ENCODE measurements at places on chromosomes 12 and 14.

DNA sequence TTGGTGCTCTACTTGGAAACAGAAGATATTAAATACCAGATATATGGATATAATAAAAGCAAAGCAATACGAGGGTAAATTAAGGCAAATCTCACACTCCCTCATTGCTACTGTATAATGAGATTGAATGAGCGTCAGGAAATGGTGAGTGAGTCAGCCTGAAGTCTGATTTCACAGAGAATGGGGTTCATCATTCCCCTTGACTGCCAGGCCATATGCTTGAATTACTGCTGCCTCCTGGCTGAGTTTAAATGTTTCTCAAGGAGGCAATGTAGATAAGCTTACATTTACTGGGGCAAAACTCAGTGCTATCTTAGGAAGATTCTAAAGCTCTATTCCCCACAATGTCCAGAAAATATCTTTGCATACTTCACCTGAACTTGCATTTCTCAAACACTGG, 380.2 kb downstream of the TMEM132D start:
- no peak for DNase-seq

DNA sequence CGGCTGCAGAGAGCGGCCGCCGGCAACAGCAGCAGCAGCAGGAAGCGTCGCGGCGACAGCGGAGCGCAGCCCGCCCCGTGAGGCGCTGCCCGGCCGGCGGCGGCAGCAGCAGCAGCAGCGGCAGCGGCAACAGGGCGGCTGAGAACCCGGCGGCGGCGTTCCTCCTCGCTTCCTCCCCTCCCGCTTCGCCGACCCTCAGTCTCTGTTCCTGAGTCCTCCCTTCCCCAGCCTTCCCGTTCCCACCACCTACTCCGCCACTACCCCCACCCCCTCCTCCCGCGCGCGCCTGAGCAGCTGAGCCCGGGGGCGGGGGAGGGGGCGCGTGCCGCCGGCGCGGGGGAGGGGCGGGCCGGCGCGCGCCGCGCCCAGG, 310 bp downstream of the BICDL1 start:
- DNase-seq: no peak

GRCh38 chr12:132566516-132567131, 43.8 kb downstream of the LRCOL1 start:
- no peak for DNase-seq

DNA sequence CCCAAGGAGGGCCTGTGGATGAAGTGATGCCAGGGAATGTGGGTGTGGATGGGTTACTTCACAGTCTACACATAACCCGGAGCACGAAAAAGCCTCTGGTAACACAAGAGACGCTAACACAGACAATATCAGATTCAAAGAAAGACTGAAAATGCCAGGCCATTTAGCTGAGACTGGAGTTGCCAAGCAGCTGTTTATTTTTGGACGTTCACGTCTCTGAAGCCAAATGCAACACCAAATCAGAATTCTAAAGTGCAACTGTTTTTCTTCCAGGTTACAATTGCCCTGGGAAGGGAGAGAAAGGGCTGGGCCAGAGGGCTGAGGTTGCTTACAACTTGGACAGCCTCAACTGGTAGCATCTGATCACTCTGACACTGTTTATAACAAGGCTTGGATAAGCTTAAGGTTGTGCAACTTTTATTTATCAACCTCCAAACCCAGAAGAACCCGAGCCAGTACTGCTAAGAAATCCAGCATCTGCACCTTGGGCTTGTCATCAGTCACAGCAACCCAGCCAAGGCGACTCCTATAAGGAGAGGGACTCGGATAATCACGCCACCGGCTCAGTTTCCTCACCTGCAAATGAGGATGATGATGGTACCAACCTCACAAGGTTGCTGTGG, 24.8 kb downstream of the NUAK1 start:
- no peak for DNase-seq

DNA sequence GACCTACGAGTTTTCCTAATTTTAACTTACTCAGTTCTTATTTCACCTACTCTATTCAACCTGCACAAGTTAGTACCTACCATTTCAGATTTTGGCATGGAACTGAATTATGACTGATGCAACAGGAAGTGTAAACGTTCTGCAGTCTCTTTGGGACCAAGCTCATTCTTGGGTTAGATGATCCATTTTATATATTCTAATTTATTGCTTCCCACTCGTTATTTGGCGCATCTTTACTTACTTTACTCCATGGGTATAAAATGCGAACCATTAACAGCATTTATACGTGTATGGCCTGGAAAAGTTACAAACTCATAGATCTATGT, 1.0 kb upstream of the EML1 start:
- DNase-seq: no peak

DNA sequence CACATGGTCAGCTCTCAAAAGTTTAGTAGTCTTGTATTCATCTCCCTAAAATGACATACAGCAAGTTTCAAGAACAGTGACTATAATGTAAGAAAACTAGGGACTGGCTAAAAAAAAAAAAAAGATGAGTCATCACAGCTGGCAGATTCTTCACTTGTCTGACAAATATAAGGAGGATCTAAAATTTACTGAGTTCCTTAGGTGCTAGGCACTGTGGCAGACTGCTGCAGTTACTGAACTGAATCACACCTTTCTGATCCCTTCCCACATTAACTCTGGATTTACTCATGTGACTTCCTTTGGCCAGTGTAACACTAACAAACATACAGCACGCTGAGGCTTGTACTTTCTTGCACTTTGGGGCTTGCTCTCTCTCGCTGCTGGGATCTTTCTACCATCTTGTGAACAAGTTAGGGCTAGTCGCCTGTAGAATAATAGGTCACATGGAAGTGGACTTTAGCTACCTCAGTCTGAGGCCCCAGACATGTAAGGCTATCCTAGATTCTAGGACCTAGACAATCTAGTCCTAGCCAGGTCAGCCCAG, 32.1 kb downstream of the BAZ1A start:
- DNase-seq: no peak

GRCh38 chr12:116800918-116801317, 62.8 kb downstream of the RNFT2 start:
- DNase-seq: no peak

DNA sequence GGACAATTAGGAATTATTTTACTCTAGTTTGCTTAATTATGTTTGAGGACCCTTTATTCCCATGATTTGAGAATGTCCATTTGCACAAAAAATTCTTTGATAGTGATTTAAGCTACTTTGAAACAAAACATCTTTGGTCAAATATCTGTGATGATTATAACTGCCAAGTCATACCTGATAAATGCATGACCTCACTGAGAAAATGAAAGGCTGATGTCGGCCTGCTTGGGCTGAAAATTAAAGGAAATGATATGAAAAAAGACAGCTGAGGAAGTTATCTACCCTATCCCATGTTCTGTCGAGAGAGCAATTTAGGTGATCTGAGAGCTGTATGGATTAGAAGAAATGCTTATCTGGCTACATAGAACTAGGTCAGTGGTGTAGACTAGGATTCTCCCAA, 43.6 kb downstream of the ATL1 start:
- no peak for DNase-seq

- no peak for DNase-seq
Observed at GRCh38 chr12:58750484-58750883, 169.8 kb downstream of the LRIG3 start.

DNA sequence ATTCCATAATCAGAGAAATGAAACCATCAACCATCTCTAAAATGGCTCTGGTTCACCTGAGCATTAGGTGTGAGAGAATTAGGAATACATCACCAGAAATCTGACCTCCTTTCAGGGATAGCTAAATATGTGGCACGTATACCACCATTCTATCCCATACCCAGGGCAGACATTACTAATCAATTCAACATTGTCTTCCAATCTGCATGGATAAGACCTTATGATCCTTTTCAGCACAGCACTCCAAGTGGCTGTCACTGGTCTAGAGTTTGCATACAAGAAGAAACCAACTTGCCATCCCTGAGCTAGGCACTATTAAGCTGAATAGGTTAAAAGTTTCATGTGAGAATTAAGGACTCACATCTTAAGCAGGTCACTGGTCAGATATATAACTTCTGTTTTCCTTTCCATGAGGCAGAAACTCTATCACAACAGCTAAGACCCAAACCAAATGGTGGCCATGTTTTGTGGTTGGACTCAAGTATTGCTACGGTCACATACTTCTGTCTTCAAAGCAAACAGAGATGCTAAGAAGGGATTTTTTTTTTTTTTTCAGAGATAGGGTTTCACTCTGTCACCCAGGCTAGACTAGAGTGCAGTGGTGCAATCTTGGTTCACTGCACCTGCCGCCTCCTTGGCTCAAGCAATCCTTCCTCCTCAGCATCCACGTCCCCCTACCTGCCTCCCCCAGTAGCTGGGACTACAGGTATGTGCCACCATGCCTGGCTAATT, 249.0 kb downstream of the DPF3 start:
- DNase-seq: no peak

DNA sequence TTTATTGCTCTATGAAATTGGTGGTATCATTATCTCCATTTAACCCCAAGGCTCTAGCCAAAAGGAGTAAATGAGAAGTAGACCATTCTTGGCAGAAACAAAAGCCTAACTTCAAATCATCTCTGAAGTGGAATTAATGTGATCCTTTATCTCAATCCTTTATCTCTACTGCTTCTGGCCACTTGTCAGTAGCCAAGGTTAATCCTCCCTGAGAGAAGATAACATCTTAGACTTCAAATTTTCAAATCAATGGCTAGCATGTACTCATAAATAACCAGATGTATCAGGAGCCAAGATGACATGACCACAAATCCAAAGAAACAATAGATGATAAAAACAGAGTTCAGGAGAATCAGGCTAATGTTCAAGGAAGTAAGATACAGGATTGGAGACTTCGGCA, 123.1 kb upstream of the RASSF8 start:
- DNase-seq: no peak

GRCh38 chr12:121789800-121790728, 3.4 kb downstream of the RHOF start:
- DNase-seq: peak; percentile 67

DNA sequence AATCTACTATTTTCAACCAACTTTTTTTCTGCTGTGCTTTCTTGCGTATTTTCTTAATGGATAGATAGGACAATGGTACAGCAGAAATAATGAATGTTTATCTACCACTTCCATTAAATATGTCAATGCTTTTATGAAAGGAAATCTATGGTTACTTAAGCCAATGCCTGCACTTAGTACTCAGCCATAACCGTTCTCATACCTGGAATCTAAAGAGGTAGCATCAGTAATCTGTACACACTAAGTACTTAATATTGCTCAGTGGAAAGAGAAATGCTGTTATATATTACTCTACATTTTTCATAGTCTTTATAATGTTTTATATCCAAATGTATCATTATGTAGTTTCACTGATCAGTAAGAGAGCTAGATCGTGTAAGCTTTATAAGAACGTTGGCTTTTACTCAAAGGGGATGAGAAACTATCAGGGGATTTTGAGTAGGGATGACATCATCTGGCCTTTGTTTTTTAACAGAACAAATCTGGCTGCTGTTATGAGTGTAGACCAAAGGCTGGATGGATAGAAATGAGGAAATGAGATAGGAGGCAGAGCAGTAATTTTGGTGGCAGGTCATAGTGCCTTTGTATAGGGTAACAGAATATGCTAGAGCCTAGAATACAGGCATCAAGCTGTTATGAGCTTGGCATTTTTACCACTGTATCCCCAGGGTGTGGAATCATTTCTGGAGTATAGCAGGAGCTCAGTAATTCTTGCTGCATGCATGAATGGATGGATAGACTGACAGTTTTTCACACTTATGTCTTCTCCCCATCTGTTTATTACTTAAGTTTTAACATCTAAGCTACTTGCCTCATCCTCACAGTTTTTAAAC, 34.0 kb downstream of the ALG10B start:
- no peak for DNase-seq

DNA sequence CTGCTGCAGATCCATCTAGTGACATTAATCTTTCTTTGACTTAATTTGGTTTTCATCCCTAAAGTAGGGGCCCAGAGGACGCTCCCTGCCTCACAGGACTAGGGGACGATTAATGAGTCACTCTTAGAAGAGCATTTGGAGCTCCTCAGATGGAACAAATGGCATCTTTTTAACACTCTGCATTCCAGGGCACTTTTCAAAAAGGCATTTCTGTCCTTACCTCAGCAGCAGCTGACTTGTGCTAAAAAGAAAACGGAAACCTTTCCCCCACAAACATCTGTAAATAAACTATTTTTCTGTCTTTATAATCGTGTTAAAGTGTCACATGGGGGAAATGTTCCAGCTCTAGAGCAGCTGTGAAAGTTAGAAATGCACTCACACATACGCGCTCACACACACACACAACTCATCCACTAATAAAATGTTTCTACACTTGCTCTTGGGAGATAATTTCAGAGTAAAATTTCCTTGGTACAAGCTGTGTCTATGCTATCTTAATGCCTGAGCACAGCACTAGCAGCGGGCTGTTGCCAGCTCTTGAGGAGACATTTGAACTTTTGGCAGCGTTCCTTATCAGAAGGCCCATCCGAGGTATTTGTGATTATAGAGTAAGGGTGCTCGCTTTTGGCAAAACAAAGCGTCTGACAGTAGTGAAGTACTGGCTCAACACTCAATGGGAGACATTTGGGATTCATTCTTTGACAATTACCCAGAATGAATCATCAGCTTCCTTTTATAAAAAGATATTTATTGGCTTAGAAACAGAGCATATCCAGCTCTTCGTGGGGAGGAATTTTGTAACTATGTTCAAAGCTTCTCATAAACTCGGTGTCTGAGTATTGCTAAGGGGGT, 141.3 kb downstream of the PLXNC1 start:
- DNase-seq: no peak

GRCh38 chr12:51244269-51244668, 5.6 kb downstream of the DAZAP2 start:
- DNase-seq: no peak

DNA sequence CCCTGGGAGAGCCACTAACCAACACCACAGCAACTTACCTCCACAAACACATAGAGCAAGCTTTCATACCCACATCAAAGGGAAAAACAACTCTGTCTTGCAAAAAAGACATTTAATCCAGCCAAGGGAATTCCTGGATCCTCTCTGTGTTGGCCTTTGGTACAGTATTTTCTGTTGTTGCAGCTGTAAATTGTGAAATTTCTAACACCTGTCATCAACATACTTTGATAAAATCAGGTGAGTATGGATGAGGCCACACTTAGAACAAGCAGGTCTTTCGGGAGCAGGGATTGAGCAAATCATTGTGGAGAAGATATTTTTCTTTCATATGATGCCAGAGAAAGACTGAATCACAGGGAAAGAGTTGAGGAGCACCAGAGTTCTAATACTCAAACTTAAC, 89.3 kb downstream of the SPTSSA start:
- DNase-seq: no peak

DNA sequence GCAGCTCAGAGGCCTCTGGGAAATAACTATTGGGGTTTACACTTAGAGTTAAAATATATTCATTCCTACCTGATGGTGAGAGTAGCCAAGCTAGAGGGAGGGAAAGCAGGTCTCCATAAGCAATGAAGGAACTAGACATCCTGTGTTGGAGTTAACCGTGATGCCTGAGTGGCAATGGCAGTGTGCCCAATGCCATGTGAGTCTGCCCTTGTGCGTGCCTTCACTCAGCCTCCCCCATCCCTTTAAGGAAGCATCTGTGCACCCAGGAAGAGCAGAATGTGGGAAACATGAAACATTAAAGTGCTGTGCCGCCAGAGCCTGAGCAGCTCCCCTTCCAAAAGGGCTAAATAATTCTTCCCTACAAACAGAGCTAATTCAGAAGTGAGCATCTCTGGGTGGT, 76.3 kb downstream of the COX16 start:
- no peak for DNase-seq
